ENCODE measurements at places on chromosomes 4 and X.

- no peak for DNase-seq
Observed at GRCh38 chrX:12007881-12008280, 130.4 kb upstream of the FRMPD4 start.

DNA sequence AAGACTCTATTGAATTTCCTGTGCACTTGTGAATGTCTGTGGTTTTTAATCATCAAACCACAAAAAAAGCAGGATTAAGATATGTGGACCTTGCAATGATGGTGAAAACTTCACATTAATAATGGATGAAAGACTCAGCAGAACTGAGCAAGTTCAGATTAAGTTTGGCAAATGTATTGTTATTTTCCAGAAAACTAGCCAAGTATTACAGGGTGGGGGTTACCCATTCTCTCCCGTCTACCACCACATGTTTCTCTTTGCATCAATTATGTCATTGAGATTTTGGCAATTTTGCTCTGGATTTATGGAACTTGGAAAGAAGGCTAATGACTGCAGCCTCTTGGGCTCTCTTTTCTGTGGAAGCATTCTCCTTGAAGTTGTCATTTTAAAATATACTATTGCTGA is 577.1 kb downstream of the ANKRD50 start:
- no peak for DNase-seq

- no peak for DNase-seq
Observed at GRCh38 chr4:41212616-41213203, 1.6 kb downstream of the APBB2 start.

DNA sequence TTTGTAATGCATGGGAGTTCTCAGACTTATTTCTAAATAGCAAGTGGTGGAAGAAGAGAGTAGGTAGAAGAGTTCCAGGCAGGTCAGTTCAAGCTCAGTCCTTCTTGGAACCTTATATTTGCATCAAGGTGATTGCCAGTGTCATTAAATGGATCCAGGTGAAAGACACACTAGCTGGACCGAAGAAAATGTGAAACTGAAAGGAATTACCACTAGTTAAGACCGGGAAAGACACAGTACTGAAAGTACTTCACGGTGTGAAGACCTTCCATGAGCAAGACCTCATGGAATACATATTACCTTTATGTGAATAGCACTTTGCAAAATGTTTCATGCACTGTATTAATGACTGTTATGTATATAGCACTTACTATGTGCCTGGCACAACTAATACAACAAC is 19.1 kb downstream of the TMEM150C start:
- DNase-seq = no peak

DNA sequence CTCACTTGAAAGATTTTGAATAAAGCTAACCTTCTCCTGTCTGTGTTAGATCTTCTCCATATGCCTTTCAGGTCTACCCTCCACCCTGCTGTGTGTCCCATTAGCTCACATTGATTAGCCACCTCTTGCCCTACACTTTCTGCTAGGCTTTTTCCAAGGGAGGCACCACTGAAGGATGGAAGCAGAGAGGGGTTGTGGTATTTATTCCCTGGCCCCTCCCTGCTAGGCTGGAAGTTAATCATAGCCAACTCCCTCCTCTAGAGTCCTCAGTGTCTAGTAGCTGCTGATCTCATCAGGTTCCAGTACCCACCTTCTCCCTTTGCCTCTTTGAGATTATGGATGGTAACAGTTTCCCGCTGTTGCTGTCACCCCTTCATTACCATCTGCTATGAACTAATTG is 8.9 kb upstream of the SMIM43 start:
- no peak for DNase-seq

DNA sequence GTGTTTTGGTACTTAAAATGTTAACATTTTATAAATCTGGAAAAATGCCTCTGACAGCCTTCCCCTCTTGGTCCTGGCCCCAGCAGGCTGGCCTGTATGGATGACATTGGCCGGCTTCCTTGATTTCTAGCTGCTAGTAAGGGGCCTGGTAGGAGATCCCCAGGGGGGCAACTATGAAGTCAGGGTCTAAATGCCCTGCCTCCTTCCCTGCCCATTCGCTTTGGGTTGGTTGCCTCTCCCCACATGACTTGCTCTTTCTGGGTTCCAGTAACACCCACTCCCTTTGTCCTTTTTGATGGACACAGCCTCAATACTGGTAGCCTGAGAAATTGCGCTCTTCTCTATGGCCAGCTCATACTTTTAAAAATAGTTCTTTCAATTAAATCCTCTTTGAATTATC is 78.0 kb upstream of the MAD2L1 start:
- no peak for DNase-seq

- DNase-seq = no peak
Observed at GRCh38 chrX:29728639-29729038, 486.7 kb upstream of the MAGEB2 start.

All from ascending aorta (tissue), 2 donors.